ENCODE measurements at places on chromosomes 4 and X. TPM values are rescaled to one million over a fixed set of nuclear protein-coding genes. Genes with fewer than 3 reads are reported as not detected.

SYAP1 gene
- 13.6 TPM for polyA plus RNA-seq

CFI gene
- 2.9 TPM for polyA plus RNA-seq

GNRHR gene
- polyA plus RNA-seq = not detected

FAM53A gene
- 1.4 TPM for polyA plus RNA-seq

DNA sequence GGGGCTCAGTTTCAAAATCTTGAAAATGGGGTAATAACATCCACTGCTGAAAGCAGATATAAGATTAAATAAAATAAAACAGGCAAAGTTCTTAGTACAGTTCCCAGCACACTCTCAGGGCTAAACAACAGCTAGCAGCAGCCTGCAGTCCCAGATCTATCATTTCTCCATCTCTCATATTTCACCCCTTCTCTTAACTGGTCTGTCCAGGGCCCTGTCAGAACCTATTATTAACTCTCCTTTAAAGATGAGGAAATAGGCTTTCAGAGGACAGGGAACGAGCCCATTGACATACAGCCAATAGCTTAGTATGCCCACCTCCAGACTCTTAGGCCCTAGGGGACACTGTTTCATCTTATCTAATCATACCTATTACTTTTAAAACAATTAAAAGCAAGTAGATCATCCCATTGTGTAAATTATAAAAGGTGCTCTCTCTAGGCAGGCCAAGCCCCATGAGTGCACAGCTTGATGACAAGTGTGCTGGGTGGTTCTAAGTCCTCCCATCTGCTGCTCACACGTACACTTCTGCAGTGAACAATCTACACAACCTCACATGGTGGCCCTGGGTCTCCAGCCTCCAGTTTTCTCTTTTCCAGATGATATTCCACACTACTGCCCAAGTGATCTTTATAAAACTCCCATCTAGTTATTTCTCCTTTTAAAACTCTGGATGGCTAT, 119.0 kb downstream of the APBB2 start:
- H3K27ac ChIP-seq = peak overlapping the region; percentile 34
- peaks cover 7% of the 10 kb centered on the region for H3K4me1 ChIP-seq
- H3K4me3 ChIP-seq = no peak overlapping the region
- H3K27me3 ChIP-seq = no peaks in the 10 kb centered on the region

DNA sequence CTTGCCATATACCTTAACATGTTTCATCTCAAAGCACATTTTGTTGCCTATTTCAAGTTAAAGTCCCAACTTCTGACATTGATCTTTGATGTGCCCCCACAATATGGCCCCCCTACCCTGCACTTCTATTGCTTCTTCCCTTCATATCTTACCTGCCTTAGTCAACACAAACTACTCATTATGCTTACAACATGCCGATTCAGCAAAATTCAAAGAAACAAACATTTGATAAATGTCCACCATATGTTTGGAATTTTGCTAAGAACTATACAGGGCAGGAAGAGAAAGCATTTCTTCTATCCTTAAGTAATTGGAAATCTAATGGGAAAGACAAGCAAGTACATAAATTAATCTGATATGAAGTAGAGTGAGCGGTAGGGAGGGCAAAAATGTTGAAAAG, 25.6 kb downstream of the NAA11 start:
- H3K27ac ChIP-seq = no peak overlapping the region
- H3K36me3 ChIP-seq = no peaks in the 10 kb centered on the region
- no peak for DNase-seq
- no peaks in the 10 kb centered on the region for H3K27me3 ChIP-seq
- H3K4me3 ChIP-seq = no peak overlapping the region
- no peaks in the 10 kb centered on the region for H3K4me1 ChIP-seq
